Activated naive CD4-positive, alpha-beta T cell treated with anti-CD3 and anti-CD28 coated beads, Interleukin-2, amount 50 U/mL, for 16 hours (primary cell): ENCODE measurements at places on chromosomes 13 and 19.

DNA sequence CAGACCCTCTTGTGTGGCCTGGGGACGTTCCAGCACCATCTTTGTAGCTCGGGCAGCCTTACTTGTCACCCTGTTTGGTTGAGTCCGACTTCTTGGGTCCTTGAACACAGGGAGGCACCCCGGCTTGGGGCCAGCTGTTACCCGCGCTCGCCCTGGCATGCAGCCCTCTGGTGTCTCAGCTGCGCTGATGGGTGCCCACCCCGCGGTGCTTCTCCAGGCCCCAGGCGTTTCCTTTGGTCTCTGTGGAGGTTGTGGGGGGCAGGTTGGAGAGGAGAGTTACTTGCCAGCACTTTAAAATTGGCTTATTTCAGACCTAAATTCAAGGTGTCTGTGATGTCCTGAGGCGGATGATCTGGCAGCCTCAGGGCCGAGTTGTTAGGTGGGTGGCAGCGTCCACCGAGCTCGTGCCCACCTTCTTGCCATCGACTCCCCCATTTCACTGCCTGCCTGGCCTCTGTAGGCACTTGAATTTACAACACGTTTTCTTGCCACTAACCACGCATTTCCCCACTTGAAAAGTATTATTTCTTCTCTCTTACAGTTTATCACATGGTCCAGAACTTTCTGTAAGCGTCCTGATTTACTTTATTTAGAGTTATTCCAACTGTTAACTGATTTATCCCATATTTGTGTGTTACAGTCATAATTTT, 16.9 kb downstream of the UBAC2 start:
- DNase-seq: no peak

GRCh38 chr19:56993851-56994250, 125.9 kb upstream of the USP29 start:
- DNase-seq: no peak

DNA sequence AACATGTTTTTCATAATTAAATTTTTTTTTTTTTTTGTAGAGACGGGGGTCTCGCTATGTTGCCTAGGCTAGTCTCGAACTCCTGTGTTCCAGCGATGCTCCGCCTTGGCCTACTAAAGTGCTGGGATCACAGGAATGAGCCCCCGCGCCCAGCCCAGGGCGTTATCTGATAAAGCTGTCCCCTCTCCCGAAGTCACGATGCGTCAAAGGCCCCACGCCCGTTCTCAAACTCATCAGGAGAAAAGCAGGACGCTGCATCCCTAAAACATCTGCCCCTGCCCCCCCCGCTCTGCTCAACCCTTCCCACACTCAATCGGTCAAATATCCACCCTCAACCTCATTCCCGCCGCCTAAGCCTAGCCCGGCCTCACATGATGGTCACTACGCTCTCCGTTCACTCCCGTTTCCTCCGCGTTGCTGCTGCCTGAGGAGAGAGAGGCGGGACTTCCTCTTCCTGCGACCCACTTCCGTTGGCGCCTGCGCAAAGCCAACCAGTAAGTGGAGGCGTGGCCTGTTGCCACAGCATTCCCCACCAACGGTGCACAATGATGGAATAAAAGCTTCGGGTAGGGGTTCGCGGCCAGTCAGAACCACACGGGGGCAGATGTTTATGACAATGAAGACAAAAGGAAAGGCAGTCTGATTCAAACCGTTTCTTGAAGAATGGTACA, at the start of gene SNRPD2:
Gene SNRPD2, minus strand, starts transcription at position 438 of the 671 bp plus-strand sequence. Its CDS starts 65 bp downstream, at position 373.
- DNase-seq: peak; percentile 90

DNA sequence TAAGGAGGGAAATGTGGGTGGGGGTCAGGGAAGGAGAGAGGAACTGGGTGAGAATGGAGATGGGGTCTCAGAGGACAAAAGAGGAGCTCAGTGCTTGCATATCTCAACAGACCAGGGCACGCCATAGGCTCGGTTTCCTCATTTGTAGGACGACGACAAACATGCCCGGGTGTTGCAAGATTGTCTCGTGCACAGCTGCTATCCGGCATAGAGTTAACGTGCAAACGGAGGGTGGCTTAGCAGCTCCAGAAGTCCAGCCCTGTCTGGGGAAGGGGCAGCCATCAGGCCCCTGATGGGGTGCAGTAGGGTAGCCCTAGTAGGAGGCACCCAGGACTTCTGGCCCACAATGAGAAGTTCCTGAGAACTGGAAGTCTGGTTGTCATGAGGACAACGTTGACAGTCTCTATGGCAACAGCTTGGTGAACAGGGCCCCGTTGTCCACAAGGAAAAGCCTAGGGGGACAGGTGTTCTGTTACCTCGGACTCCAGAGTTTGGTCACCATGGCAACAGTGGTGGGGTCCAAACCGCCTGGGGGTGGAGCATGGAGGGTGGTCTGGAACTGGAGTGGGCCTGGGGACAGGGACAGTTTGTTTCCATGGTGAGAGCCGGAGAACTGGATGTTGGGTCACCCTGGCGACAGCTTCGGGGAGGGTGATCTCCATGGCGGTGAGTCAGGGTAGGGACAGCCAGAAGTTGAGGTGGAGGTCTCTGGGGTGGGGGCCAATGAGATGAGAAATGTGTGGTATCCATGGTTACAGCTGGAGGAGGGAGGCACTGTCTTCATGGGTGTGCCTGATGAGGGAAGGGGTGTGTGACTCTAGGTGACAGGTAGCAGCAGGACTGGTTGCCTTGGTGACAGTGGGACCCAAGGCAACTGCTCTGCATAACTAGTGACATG, 16.8 kb downstream of the TM6SF2 start:
- no peak for DNase-seq

GRCh38 chr13:101979825-101980224, 422.0 kb downstream of the FGF14 start:
- DNase-seq: no peak
